ENCODE measurements at places on chromosomes 6 and 20.

- DNase-seq, result no peak
Observed at GRCh38 chr6:74058606-74059005, 362.6 kb downstream of the CD109 start.

DNA sequence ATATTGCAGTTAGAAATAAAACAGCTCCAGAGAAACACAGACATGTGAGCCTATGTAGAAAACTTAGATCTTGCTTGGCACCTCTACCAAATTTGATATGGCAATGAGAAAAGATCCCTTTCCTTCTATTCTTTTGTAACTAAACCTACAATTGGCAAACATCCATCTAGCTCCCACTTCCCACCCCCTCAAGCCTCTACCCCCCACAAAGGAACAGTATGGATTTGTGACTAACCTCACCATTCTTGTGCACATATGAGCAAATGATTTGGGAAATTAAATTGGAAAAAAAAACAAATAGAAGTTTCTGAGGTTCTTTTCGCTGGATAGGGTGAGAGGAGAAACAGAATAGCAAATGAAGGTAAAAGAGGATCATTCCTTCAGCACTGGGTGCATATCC, 85.8 kb upstream of the TIAM2 start:
- DNase-seq, result no peak

DNA sequence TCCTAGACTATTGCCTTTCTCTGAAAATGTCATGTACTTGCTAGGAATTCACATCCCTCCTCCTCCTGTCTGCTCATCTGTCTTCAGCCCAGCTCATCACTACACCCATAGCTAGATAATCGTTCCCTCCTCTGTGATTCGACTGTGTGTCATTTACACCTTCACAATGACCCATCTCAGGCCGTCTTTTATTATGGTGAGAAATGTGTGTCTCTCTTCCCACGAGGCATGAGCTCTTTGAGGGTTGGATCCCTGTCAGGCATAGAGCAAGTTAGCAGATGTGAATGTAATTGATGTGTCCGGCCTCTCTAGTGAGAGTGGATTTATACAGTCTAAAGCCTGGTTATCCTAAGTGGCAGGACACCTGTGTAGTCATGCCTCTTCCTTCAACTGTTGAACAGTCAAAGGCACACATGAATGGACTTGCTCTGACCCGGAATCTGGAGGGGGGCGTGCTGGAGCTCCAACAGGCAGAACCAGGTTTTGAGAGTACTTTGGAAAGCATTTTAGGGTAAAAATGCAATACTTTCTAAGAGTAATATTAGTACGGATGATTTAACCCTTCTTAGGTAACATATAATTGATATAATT, 182.1 kb downstream of the UTRN start:
- DNase-seq, result no peak

DNA sequence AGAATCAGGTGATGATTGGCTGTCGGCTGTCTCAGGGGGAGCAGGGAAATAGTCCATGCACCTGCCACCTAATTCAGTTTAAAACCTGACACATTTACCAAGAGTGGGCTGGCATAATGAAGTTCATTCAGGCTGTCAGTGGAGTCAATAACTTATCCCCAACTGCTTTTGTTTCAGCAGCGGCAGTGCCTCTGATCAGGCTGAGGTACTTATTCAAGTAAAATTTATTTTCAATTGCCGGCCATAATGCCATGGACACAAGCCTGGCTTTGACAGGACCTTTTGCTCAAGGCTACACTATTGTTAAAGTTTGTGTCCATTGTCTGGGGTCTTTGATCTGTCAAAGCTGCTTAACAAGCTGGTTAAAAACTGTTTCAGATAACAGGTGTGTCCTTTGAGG, 20.6 kb downstream of the OLIG3 start:
- no peak for DNase-seq

GRCh38 chr20:54188132-54188849, 14.5 kb upstream of the CYP24A1 start:
- no peak for DNase-seq

GRCh38 chr6:107386340-107386739, 73.0 kb downstream of the PDSS2 start:
- DNase-seq, result no peak

DNA sequence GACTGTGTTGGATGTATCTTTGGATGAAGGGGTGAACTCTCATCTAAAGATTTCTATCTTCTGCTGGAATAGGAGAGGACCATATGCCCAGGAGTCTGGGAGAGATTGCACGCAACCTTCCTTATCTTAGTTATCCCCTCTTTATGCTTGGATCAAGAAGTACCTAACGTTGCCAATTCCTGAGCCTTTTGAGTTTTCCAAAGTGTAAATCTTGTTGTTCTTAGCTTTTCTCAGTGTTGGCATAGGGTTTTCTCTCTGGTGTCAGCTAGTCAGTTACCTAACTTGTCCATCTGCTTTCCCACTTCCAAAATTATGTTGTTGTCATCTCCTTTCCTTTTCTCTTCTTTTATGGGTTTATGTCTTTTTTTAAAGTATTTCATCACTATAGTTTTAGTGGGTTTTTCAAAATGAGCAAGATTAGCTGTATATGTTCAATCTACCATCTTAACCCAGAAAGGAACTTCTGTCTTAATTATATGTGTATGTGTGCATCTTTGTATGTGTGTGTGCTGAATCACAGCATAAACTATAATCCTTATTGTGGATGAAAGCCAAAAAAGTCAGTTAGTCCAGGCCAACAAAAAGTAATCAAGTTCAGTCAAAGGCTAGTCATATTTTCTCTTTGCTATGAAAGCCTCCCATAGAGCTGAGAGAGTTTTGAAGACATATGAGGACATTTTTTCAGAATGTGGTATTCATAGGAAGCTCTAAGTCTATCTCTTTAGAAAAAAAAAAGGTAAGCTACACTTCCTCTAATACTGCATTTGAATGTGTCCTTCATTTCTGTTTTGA, 72.1 kb downstream of the KHDC1L start:
- DNase-seq, result no peak

- no peak for DNase-seq
Observed at GRCh38 chr6:166678426-166678825, 51.4 kb upstream of the RPS6KA2 start.

GRCh38 chr6:25053875-25054371, 118.2 kb upstream of the RIPOR2 start:
- no peak for DNase-seq

DNA sequence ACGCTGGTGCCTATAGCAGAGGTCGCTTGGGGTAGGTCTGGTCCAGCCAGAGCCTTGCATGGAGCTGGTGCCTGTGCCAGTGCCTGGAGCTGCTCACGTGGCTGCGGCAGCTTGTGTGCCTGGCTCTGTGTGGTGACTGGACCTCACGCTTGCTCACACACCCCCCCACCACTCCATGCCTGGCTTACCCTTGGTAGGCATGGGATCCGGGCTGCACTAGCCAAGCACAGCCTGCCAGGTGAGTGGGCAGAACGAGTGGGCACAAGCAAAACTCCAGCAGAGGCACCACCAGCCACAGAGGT, 13.0 kb upstream of the DBNDD2 start:
- DNase-seq, result no peak

Data from activated T-cell treated with anti-CD3 and anti-CD28 coated beads for 24 hours (primary cell).